ENCODE measurements at places on chromosomes 16 and 17. TPM values are rescaled to one million over a fixed set of nuclear protein-coding genes. Genes with fewer than 3 reads are reported as not detected.

DNA sequence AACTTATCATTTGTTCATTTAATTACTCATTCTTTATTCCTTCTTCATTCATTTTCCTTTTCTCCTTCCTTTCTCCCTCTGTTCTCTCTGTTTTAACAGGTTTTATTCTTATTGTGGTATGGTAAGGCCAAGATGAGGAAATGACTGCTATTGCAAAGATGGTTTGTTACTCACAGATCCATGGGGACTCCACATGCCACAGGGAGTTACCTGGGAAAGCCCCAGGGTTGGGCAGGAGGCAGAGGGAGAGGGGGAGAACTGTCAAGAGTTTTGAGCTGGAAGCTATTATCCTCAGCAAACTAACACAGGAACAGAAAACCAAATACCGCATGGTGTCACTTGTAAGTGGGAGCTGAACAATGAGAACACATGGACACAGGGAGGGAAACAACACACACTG is 453.3 kb downstream of the WWOX start:
- no peak for DNase-seq

Gene MTSS2
- total RNA-seq, result 82.3 TPM

DNA sequence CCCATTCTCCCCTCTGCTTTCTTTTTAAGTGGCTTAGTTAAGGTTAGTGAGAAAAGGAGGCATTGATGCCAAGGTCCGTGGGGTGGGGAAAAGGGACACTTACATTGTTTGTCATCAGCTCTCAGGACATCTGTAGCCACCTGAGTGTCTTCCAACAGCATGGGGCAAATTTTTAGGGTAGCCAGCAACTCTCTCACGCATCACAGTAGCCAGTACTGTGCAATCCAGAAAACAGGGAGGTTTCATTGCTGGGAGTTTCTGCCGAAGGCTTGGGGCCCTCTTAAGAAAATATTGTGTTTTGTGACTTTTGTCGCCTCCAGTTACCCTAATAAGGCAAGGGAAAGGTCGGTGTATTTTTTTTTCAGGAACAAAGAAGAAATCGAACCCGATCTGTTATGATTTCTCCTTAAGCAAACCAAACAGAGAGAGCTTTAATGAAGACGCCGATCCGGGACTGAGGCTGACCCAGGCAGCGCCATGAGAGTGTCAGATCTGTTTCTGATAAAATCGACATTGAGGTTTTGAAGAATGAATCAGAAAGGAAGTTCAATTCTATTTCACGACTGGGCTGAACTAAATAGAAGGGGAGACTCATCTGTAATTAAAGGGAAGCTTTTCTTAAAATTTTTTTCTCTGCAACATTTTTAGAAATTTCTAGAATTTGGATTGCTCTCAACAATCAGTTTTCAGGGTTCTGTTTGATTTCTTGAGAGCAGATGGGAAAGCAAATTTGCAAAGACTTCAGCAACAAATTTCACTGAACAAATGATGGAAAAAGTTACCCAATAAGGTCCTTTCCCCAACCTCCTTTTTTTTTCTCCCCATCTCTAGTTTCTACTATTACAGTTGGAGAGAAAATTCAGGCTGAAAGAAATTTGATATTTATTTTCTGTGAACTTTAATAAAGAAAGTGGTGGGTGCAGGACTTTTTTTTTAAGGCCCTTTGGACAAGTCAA is 144.7 kb upstream of the IRX3 start:
- DNase-seq, result no peak

Gene NRN1L
- total RNA-seq, result 5.8 TPM

Gene CD300H
- total RNA-seq, result not detected

DNA sequence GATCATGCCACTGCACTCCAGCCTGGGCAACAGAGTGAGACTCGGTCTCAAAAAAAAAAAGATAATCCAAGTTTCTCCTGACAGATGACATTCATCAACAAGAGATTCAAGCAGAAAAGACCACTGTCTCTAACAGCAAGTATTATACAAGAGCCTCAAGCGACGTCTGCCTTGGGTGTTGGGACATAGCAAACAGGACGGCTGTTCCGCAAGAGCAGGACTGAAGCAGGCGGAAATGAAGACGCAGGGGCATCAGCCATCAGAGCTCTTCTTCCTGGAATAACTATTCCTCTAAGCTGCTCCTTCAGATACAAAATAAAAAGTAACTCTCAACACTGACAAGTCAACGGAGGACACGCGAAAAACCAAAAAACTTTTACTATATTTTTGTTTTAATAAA is 54.0 kb downstream of the ANKRD11 start:
- no peak for DNase-seq

DNA sequence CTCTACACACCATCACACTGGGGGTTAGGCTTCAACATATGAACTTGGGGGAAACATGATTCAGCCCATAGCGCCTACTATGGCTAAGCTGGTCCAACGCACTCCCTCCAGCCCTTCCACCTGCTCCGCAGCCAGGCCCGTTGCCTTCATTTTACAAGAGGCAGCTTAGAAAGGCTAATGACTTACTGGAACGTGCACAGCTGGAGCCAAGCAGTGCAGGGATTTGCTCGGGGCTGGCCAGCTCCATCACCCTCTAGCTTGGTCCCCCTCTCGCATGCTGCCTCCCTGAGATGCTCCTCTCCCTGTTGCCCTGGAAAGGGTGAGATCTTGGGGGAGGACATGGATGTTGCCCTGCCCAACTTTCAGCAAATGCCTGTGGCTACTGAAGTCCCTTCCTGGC is 2.8 kb upstream of the CACNG1 start:
- DNase-seq, result no peak

Gene C1QL1
- 5.8 TPM for total RNA-seq

DNA sequence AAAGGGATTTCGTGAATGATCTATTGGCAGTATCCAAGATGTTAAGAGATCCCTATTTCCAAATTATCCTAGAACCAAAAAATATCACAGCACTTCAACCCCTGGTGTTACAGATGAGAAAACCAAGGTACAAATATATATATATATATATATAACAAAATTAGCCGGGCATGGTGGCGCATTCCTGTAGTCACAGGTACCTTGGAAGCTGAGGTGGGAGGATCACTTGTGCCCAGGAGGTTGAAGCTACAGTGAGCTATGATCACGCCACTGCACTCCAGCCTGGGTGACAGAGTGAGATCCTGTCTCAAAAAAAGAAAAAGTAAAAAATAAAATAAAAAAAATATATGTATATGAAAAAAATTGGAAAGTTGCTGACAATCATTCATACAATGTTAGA is 637 bp upstream of the CLN3 start:
- DNase-seq, result no peak

GRCh38 chr16:80372341-80372740 is 168.5 kb upstream of the DYNLRB2 start:
- no peak for DNase-seq

Gene SYCE1L
- total RNA-seq, result not detected

GRCh38 chr16:68077866-68078700 is 7.1 kb upstream of the NFATC3 start:
- DNase-seq, result no peak

- no peak for DNase-seq
These were observed 3.7 kb downstream of the ADAD2 start for GRCh38 chr16:84194470-84195200.

DNA sequence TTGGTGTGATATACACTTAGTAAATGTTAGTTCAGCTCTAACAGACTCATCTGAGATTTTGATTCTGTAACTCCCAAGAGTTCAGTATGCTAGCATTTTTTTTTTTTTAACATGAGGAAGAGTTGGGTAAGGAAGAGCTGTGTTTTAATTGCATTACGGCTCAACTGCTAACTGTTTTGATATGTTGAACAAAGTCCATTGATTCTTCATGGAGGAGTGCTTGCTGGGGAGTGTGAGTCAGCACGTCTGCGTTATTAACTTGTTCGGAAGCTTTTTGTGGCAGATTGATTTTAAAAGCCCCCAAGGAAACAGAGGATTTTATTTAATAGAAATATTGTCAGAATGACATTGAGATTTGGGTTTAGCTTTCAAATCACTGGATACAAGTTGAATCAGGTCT is 45.8 kb downstream of the PITPNC1 start:
- no peak for DNase-seq

Gene GP1BA
- not detected for total RNA-seq

Gene TMEM256
- total RNA-seq, result 67.5 TPM

GRCh38 chr16:61798741-61799140 is 237.5 kb downstream of the CDH8 start:
- no peak for DNase-seq

Gene PLLP
- 3.7 TPM for total RNA-seq

- no peak for DNase-seq
These were observed 2.9 kb downstream of the MARCHF10 start for GRCh38 chr17:62805234-62805633.

DNA sequence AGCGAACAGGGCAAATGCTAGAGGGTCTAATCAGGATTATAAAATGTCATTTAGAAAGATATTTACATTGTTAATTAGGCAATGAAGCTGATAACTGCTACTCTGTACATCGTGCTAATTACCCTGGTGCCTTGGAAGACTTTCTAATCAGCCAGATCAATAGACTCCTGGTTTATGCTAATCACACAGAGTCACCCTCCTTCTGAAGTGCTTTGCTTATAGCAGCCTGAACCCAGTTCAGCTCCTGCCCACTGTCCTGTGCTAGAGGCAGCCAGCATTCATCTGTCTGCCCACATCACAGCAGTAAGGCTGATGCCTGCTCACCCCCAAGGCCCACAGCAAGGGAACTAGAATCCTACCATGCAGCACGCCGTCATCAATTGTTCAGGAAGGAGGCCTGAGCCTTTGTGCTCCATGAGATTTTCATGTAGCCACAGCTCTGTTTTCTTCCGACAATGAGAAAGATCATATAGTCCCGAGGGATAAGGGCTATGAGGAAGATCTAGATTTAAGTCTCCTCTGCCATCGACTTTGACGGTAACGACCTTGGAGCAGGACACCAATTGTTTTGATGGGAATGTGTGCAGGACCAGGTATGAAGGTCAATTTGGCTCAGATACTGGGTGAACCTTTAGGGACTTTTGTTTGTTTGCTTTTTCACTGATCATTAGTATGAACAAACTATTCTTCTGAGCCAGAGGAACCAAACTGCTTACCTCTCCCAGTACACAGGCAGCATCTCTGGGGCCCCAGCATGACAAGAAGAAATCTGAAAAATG is 12.5 kb upstream of the LYRM9 start:
- no peak for DNase-seq

- no peak for DNase-seq
These were observed at the start of gene CIBAR2 for GRCh38 chr16:85112364-85112763. CIBAR2 (minus strand) TSS chr16:85112472; CDS start chr16:85112352, 120 bp downstream.

DNA sequence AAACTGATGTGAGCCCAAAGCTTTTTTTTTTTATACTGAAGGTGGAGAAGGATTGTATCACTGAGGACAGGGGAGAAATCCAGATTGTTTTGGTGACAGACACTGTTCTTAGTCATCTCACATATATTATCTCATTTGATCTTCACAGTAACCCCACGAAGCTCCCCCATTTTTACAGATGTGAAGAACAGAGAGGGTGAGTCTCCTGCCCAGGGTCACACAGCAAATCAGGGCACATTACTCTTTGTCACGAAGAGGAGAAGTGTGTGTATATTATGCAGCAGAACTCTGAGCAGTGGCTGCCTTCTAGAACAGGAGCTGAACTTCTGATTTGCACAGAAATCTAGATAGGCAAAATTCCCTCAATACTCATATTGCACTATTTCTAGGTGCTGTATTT is 504.3 kb downstream of the XYLT1 start:
- no peak for DNase-seq

Gene PEMT
- 20.9 TPM for total RNA-seq

DNA sequence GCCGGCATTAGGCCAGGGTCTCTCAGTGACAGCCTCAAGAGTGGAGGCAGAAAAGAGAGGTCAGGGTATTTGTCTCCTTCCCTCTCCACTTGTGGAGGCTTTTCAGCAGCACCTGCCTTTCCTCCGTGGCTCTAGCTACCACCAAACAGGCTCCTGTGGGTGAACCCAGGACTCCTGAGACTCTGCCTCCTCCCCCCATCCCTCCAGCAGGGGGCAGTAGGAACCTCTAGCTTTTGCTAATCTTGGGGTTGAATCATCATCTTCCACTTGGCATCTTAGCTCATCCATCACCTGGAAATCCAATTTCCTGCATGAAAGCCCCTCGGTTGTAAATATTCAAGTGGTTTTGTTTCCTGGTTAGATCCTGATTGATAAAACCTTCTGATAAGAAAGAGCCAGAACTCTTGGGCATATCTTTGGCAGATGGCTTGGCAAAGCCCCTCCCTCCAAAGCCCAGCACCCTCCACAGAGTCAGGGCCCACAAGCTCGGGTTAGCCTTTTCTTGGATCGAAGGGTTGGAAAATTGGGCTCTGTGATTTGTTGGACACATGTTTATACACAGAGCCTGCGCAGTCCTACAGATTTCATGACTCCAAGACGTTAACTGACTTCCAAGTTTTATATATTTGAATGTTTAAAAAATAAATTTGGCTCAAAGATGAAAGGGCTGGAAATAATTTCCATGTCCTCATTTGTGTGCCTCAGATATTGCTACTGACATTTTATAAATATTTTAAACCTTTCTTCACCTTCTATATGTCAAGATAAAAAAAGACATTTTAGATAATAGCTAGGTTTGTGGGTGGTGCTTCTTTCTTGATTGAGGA is 322.1 kb downstream of the MAP2K4 start:
- no peak for DNase-seq

GRCh38 chr16:25922438-25922837 is 230.7 kb downstream of the HS3ST4 start:
- DNase-seq, result no peak

Gene HOXB8
- not detected for total RNA-seq

Gene TTC19
- total RNA-seq, result 47.0 TPM

DNA sequence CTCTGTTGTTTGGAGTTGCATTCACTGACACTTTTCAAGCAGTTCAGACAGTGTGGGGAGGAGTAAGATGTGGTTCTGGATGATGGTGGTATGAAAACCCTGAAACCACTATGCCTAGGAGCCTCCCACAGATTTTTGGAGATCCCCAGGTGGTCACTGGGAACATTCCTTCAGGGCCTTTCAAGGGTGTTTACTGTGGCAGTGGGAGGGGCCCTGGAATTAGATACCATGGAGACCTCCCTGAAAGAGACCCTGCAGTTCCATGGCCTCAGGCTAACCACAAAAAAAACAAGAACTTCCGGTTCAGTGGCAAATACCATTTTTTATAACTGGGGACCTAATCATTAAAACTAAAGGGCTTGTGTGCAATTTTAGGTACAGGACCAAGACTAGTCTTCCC is 79.9 kb downstream of the TMEM100 start:
- no peak for DNase-seq

DNA sequence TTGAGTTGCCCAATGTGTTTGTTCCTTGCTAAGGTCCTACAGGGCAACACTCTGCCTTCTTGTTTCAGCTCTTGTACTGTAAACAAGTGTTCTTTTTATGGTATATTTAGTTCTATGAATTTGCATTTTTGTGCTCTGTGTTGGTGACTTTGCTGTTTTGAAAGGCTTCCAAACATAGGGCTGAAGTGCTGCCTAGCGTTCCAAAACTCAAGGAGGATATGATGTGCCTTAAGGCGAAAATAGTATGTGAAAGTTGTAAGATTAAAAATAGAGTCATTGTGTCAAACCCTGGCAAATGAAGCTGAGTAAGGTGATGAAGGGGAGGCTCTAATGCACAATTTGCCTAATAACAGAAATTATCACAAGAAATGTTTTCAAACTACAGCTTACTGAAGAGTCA is 372.7 kb upstream of the TOM1L1 start:
- no peak for DNase-seq

Gene TAC4
- total RNA-seq, result 1.3 TPM
